ENCODE measurements at places on chromosomes 2 and 18.

DNA sequence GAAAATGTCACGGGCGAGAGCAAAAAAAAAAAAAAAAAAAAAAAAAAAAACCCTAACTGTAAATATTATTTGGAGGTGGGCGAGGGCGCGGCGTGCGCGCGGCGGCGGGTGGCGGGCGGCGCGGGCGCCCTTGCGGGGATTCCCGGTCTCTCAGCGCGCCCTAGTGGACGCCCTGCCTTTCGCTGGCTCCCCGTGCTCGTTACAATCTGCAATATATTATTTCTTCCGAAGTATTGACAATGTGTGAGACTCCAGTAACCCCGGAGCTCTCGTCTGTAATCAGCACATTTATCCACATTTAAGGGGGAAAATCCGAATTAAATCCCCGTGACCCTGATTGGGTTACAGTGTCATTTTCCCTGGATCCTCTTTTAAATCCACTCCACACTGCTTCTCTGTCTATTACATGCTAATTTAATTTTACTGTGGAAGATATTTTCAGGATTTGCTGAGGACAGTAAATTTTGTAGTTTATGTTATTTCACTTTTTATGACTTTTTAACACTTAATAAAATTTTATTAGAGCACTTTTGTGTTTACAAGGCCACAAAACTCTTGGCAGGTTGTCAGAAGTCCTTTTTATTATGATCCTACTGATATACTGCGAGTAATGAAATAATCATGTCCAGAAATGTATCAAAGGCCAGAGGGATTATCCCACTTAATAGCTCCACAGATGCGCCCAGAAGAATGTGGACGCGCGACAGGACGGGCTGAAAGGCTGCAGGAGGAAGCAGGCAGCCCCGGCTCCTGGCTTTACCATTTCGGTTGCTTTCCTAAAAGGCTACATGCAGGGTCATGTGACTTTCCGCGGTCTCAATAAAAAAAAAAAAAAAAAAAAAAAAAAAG, 369.1 kb downstream of the MTX2 start:
- DNase-seq: peak; percentile 72

GRCh38 chr2:26148501-26148900, 24.4 kb upstream of the GAREM2 start:
- no peak for DNase-seq

GRCh38 chr2:16000642-16001041, 60.3 kb downstream of the MYCN start:
- DNase-seq: no peak

DNA sequence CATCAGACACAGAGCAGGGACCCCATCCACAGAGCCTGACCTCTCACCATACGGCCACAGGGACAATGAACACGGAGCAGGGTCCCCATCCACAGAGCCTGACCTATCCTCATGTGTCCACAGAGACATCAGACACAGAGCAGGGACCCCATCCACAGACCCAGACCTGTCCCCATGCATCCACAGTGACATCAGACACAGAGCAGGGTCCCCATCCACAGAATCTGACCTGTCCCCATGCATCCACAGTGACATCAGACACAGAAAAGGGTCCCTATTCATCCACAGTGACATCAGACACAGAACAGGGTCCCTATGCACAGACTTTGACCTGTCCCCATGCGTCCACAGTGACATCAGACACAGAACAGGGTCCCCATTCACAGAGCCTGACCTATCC, 325.1 kb upstream of the RAB6C start:
- DNase-seq: no peak
